ENCODE measurements at places on chromosomes 12 and 14.

DNA sequence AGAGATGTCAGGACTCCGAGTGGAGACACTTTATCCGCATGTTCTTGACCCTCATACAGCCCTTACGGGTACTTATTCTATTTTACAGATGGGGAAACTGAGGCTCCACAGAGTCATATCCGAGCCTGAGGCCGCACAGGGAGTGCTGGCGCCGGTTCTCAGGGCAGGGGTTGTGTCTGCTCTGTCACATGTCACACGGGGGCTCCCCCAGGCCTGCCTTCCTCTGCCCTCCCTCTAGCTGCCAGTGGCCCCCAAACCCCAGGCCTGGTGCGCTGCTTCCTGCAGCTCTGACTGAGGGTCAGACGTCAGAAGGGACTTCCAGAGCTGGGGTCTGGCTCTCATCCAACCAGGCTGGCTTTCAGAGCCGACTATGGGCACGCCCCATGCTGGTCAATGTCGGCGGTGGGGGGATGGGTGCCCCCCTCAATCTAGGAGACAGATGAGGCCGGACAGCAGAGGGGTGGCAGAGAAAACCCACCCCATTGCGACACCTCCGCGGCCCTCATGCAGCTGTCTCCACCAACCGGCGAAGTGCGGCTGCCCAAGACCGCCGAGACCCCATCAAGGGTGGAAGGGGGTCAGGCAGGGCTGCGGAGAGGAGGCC lies 811 bp upstream of the INF2 start:
- H3K4me3 ChIP-seq: peak overlapping the region; percentile 93
- DNase-seq: peak; percentile 75
- no peaks in the 10 kb centered on the region for H3K27me3 ChIP-seq
- peaks cover 60% of the 10 kb centered on the region for H3K4me1 ChIP-seq

DNA sequence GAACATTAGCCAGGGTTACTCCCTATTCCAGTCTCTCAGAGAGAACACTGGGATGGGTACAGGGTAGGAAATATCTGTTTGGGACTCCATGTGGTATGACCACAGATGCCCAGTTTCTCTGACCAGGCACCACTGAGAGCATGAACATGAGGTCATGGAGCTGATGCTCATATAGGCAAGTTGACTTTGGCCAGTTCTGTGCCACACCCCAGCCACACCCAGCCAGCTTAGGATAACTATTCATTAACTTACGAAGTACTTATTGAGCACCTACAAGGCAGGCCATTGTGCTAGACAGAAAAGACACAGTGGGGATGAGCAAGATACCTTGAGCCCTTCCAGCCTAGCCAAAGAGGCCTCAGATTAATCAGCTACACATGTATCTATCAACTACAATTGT lies 262.5 kb downstream of the DPF3 start:
- no peak overlapping the region for H3K27ac ChIP-seq
- no peak overlapping the region for H3K4me3 ChIP-seq
- H3K36me3 ChIP-seq: no peaks in the 10 kb centered on the region
- no peaks in the 10 kb centered on the region for H3K27me3 ChIP-seq

DNA sequence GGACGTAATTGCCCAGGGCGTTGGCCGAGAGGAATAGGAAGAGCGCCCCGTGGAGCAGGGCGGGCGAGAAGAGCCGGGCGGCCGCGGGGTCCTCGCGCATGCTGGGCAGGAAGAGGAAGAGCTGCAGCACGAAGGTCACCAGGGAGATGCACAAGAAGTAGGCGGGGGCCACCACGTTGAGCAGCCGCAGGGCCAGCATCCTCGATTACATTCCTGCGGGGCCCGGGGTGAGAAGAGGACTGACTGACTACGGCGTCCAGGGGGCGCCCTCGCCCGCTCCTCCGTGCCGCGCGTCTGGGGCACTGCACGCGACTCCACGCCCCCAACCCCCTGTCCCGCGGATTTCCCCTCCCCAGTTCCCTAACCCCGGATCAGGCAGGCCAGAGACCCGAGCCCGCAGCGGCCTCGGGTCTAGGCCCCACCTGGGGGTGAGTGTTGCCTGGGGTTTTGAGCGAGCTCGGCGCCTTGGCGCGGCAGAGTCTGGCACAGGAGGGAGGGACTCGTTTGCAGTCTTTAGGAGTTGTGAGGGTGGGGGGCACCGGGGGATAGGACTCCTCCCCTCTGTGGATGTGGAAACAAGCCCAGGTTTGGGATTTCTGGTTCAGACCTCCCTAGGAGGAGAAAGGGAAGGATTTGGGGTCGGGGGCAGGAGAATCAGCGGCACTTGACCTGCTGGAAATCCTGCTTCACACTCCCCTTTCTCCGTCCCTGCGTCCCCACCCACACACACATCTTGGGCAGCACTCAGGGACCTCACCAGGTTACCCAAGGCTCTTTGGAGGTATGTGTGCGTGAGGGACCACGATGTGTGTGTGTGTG lies 1.8 kb downstream of the ZDHHC22 start:
- H3K36me3 ChIP-seq: no peaks in the 10 kb centered on the region
- peaks cover 14% of the 10 kb centered on the region for H3K4me1 ChIP-seq
- no peak overlapping the region for H3K4me3 ChIP-seq
- no peak overlapping the region for H3K27ac ChIP-seq
- DNase-seq: no peak

DNA sequence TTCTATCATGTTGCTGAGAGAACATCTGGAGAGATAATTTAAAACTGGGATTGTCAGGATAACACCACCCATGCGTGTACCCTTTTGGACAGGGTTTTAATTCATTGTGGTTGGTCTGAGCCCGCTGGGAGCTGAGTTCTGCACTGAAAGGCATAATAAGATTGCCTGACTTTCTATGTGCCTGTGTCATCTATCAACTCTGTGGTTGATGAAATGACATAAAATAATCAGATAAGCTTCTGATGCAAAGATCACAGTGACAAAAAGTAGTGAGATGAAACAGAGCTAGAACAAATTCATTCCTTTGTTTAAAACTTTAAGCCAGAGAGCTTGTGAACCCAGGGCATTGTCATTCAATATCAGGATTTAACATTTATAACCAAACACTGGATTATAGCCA lies 98.7 kb downstream of the BBS10 start:
- H3K27ac ChIP-seq: no peak overlapping the region
- H3K4me3 ChIP-seq: no peak overlapping the region
- H3K4me1 ChIP-seq: no peaks in the 10 kb centered on the region
- no peaks in the 10 kb centered on the region for H3K27me3 ChIP-seq
- no peaks in the 10 kb centered on the region for H3K36me3 ChIP-seq

- DNase-seq: no peak
- no peaks in the 10 kb centered on the region for H3K27me3 ChIP-seq
- no peak overlapping the region for H3K4me3 ChIP-seq
These were observed 234.0 kb downstream of the EGLN3 start for GRCh38 chr14:33716921-33717320.

DNA sequence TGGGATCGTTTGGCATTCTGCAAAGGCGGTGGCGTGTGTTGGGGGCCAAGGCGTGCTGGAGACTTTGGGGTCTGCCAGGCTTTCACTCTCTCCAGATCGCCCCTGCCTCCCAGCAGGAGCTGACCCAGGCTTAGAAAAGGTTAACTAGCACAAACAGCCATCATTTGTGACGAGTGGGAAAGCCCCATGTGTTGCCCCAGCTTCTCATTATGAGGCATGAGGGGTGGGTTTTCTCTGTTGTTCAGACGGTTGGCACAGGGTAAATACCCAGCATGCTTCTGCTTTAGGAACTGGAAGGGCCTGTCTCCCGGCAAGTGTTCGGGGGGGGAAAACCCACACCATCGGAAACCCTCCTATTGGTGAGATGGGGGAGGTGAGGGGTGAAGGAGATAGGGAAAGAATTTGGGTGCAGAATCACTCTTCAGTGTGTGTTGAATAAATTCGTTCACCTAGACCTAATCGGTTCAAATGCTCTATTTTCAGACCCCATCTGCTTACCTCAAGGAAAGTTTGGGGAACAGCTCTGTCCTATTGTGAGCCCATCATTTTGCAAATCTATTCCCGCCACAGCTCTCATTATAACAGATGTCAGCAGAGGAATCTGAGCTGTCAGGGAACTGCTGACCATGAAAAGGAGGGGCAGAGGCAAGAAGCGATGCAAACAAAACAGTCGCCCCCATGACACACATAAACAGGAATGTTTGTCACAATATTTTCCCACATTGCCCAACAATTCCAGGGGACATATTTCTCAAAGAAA lies 34.7 kb upstream of the C12orf42 start:
- H3K36me3 ChIP-seq: no peaks in the 10 kb centered on the region
- no peaks in the 10 kb centered on the region for H3K27me3 ChIP-seq
- no peak overlapping the region for H3K27ac ChIP-seq
- H3K4me1 ChIP-seq: no peaks in the 10 kb centered on the region
- H3K4me3 ChIP-seq: no peak overlapping the region
- DNase-seq: no peak

GRCh38 chr12:131836193-131836592 lies 8.0 kb downstream of the MMP17 start:
- peaks cover 4% of the 10 kb centered on the region for H3K4me1 ChIP-seq
- no peak for DNase-seq
- H3K27ac ChIP-seq: no peak overlapping the region
- H3K36me3 ChIP-seq: no peaks in the 10 kb centered on the region
- peaks cover 40% of the 10 kb centered on the region for H3K27me3 ChIP-seq

GRCh38 chr12:105158876-105159275 lies 51.3 kb downstream of the WASHC4 start:
- no peak overlapping the region for H3K4me3 ChIP-seq
- no peaks in the 10 kb centered on the region for H3K27me3 ChIP-seq
- no peak for DNase-seq
- no peak overlapping the region for H3K27ac ChIP-seq
- H3K4me1 ChIP-seq: no peaks in the 10 kb centered on the region

DNA sequence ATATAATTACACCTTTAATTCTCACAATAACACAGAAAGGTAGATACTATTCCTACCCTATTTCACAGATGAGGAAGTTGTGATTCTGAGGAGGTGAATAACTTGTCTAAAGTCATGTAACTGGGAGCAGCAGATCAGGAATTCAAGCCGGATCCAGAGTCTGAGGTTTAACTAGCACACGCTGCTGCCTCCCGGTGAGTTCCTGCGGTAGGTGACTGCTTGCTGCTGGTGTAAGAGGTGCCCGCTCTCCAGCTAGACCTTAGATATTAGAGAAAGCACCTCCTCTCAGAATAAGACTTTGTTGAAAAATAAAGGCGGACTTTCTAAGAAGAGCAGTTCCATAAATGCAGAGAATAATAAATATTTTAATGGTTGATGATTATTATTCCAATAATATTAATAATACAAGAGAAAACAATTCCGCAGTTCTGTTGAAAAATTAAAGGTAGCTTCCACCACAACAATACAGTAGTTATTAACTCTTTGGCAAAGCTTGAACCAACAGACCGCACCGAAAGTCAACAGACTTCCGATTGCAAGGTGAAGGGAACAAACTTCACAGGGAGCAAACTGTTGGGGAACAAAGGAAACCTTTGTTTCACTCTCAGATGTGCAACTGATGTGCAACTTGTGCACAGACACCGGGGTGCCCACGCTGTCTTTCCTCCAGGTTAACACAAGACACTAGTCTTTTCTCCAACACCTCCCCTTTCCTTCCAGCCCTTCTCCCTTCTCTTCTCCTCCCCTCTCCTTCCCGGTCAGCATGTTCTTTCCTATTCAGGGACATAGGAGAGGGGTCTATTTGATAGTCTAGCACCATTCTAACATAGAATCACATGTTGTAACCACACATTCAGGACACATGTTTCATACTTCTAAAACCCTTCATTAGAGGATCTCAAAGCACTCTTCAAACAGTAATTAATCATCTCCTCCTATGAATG lies 73.2 kb upstream of the EGLN3 start:
- no peak for DNase-seq
- H3K27me3 ChIP-seq: no peaks in the 10 kb centered on the region
- H3K4me3 ChIP-seq: no peak overlapping the region
- H3K36me3 ChIP-seq: no peaks in the 10 kb centered on the region
- H3K4me1 ChIP-seq: peaks cover 11% of the 10 kb centered on the region
- H3K27ac ChIP-seq: no peak overlapping the region

DNA sequence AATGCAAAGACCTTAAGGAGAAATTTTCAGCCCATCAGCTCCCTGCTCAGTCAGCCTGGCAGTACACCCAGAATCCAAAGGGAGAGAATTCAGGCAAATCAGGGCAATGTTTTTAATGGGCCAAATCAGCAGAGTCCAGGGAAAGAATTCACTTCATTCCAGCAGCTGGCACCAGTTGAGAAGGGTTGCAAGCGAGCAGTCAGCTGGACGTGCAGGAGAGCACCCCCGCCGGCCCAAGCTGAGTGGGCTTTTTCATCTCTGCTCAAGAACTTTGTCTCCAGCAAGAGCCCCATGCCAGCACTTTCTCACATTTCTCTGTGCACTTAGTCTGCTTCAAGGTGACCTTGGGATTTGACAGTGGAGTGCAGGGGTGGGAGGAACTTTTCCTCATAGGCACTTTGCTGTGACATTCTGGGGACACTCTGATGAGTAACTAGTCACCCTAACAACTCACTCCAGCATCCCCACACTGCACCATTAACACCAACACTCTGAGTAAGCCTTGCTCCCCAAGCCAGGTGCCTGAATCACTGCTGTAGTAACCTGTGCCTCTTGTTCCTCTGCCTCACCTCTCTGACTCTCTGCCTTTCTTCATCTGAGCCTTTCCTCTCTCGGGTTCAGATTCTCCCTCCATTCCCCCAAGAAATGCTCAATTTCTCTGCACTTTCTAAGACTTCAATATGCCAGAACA lies 2.2 kb downstream of the ENDOU start:
- H3K4me3 ChIP-seq: no peak overlapping the region
- H3K4me1 ChIP-seq: peaks cover 9% of the 10 kb centered on the region
- H3K27ac ChIP-seq: no peak overlapping the region
- DNase-seq: no peak

- H3K4me3 ChIP-seq: no peak overlapping the region
- DNase-seq: no peak
- peaks cover 61% of the 10 kb centered on the region for H3K36me3 ChIP-seq
These were observed 6.4 kb downstream of the C1RL start for GRCh38 chr12:7102582-7102981.

- H3K27me3 ChIP-seq: no peaks in the 10 kb centered on the region
- H3K36me3 ChIP-seq: no peaks in the 10 kb centered on the region
- no peaks in the 10 kb centered on the region for H3K4me1 ChIP-seq
- no peak for DNase-seq
- H3K4me3 ChIP-seq: no peak overlapping the region
These were observed 454.5 kb downstream of the ADAMTS20 start for GRCh38 chr12:43097471-43097870.

DNA sequence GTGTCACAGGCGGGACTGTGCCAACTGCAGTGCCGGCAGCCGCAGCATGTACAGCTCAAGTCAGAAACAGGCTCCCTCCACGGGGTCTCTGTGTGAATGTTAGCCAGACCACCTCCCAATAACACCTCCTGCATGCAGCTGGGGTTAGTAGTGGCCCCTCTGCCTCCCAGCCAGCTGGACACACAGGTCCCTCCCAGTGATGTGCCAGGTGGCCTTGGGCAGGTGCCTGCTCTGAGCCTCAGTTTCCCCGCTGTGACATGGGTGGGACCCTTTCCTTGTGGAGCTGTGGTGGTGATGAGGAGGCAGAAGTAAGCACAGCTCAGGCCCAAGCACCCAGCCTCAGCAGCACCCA lies 139.9 kb downstream of the ADGRD1 start:
- peak; percentile 27 for DNase-seq
- no peaks in the 10 kb centered on the region for H3K27me3 ChIP-seq
- peaks cover 4% of the 10 kb centered on the region for H3K4me1 ChIP-seq
- no peak overlapping the region for H3K4me3 ChIP-seq
- no peak overlapping the region for H3K27ac ChIP-seq
